ENCODE measurements at places on chromosomes 1 and 21. TPM values are rescaled to one million over a fixed set of nuclear protein-coding genes. Genes with fewer than 3 reads are reported as not detected.

RBM11 gene
- total RNA-seq: 19.3 TPM

DAB1 gene
- 0.38 TPM for total RNA-seq

GRCh38 chr1:202268817-202269216 lies 72.9 kb downstream of the UBE2T start:
- no peak for DNase-seq

DNA sequence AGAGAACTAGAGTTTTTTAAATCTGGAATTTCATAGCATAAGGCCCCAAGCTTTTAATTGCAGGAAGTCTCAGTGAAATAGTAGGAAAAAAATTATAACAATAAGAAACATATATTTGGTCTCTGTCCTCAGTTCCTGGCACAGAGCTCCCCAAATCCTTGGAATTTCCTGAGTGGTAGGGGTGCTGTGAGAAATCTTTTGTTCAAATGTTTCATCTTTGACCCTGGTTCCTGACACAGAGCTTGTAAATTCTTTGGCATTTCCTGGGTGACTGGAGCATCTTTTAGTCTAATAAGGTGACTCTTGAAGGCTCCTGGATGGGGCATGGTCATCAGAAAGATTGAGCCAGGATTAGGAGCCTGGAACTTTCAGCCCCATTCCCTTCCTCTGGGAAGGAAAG lies 225.7 kb upstream of the AJAP1 start:
- DNase-seq: no peak

DNA sequence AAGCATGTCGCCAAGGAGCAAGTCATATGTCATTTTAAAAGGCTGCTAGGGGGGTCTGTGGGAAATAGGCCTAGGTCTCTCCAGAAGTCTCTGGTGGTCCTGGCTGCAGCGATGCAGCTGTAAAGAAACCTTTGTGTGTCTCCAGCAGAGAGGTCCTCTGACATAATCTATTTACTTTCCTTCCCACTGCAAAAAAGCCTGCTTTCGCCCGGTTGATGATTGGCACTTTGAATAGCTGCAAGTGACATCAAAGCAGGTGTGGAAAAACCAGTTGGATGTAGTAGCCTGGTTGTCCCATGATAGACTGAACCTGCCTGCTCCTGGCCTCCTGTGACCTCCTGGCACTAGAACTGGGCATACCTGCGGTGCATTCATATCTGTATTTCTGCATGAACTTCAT lies 13.8 kb downstream of the RASSF5 start:
- DNase-seq: no peak

DNA sequence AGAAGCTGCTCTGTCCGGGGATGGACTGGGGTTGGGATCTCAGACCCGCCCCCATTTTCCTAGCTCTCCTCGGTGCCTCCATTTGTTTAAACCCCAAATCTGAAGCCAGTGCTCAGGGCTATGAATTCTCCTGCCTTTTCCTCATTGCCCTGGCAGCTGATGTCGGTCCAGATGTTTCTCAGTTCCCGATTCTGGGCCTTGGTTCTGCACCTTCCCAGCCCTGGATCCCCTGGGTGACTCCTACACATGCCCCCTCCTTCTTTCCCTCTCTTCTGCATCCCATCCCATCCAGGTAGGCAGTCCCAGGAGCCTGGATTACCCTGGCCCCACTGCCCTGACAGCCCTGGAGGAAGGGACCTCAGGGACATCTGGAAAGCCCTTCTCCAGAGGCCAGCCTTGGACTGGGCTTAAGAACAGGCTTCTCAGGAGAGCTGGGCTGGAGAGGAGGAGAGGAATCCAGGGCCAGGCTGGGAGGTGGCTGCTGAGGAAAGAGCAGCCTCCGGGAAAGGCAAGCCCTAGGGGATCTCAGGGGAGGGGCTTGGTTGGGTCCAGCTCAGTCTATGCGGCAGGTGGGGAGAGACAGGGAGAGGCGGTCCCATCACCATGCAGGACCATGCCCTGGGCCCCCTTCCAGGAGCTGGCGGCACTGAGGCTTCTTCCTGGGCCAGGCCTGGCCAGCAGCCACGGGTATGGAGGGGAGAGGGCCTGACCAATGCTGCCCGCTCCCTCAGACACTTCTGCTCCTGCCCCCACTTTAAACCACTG lies 6.8 kb upstream of the EPS8L3 start:
- no peak for DNase-seq

GRCh38 chr1:201834621-201835020 lies 5.7 kb downstream of the IPO9 start:
- DNase-seq: no peak
